ENCODE measurements at places on chromosomes 5 and 9. TPM values are rescaled to one million over a fixed set of nuclear protein-coding genes. Genes with fewer than 3 reads are reported as not detected.

The F2R gene
- 52.8 TPM for total RNA-seq

The OR1J4 gene
- total RNA-seq: not detected

The ARHGEF37 gene
- total RNA-seq: 1.3 TPM

The SH3TC2 gene
- 0.29 TPM for total RNA-seq

The TAF11L10 gene
- not detected for total RNA-seq

The PCDHB3 gene
- total RNA-seq: not detected

The EMB gene
- total RNA-seq: 5.8 TPM

The ELOVL7 gene
- 15.6 TPM for total RNA-seq

The PRPF4 gene
- total RNA-seq: 61.8 TPM

The HMMR gene
- 31.8 TPM for total RNA-seq

The WWC1 gene
- total RNA-seq: 87.1 TPM

The CFAP90 gene
- total RNA-seq: 0.41 TPM

All from A549 treated with DMSO at 1 μM for 4 hours (cell line).